NCI-H526 (cell line): ENCODE measurements at places on chromosomes 7 and 10.

DNA sequence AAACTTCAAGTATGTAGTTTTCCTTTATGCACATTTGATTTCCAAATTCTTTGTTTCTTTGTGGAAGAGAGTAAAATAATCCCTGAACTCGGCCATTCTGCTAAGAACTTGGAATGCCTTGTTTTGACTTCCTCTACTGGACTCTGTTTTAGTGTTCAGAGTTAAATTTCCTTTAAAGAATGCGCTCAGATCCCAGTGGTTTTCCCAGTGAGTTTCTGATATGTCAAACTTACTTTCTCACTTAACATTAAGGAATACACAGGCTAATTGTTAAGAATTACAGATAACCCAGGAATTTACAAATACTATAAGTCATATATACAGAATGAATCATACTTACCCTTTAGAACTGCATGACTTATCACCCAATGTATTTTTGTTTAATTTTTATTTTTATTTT lies 1067.6 kb upstream of the CELF2 start:
- no peak for DNase-seq

DNA sequence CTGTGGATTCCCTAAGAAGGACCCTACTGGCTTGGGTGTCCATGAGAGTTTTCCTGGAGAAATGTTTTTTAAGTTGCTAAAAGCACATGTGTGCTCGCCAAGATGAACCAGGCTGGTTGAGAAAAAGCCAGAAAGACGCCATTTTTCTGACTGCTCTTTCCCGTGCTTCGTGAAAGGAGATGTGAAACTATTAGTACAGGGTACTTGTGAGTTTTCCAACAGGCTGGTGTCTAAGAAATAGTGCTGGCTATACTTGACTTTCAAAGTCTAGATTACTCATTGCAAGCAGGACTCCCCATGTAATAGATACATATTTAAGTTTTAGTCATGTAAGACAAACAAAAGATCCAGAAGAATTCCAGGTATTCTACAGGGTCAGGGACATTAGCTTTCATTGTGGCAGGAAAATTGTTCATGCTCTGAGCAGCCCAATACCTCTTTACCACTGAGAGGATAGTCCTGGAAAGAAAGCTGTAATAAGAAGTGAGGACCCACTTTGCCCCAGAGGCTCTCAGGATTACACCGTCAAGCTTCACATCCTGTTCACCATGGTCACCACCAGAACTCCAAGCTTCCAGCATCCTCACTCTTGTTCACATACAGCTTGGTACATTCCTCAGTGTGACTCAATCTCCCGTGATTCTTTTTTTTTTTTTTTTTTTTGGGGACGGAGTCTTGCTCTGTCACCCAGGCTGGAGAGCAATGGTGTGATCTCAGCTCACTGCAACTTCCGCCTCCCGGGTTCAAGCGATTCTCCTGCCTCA lies 43.8 kb upstream of the ICA1 start:
- no peak for DNase-seq

DNA sequence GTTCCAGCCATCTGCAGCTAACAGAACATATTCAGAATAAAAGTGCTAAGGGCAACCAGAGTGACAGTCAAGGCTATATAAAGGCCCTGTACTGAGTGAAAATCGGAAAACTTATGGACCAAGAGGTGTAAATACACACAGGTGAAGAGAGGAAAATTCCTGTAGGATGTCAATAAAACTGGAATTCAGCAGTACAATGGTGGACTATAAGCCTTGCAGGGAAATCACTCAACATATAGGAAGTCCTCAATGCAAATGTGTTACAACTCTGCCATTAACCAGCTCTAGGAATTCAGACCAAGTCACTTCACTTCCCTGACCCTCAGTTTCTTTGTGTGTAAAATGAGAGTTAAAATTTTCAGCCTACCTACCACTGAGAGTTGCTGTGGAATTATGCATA lies 7.7 kb downstream of the USP6NL start:
- no peak for DNase-seq

DNA sequence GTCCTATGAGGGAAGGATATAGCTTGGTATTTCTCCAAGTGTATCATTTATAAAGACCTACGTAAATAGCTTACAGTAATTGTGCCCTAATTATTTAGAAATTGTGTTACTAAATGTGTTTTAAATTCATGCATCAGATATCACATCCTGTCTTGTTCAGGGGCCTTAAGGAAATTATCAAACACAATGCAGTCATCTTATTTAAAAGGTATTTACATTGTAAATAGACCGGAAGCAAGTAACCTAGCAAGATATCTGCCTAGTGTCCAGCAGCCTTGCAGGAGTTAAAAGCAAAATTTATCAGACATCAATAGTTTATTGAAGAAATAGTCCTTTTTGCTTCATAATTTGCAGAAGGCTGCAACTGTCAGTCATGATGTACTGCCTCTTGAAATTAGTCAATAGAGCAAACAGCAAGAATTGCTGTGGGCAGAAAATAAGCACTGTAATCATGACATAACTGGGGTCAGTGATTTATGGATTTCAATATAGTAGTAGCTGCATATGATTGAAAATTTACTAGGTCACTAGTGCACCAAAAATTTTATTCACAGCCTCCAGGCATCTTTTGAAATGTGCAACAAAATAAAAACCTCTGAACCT lies 23.1 kb downstream of the GLRX3 start:
- DNase-seq = no peak

DNA sequence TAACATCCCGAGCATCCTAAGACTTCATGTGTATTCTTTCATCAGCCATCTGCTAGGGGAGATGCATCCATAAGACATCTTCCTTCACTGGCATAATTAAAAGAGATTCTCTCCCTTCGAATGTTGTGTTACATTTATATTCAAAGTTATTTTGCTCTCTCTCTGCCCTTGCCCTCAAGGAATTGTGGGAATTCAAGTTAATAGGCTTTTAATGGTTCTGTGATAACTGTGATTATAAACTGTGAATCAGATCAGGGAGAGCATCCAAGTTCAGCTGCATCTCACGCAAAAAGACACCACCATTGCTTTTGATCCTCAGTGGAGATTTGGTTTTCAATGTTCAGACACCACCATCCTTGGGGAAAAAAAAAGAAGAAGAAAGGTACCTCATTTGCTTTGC lies 9.2 kb upstream of the TEX36 start:
- DNase-seq = no peak

GRCh38 chr10:110074758-110075671 lies 67.2 kb downstream of the ADD3 start:
- no peak for DNase-seq

- DNase-seq = no peak
These were observed 42.7 kb downstream of the ZNF438 start for GRCh38 chr10:30988831-30989435.

DNA sequence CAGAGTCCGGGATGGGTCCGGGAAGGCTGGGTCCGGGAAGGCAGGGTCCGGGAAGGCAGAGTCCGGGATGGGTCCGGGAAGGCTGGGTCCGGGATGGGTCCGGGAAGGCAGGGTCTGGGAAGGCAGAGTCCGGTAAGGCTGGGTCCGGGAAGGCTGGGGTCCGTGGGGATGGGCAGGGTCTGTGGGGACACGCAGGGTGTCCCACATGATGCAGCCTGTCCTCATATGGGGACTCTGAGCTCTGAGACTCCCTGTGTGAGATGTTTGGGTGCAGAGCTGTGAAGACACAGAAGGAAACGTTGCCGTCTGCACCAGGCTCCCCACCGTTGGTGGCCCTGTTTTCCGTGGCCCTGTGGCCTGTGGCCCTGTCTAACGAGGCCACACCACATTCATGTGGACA lies 45.7 kb upstream of the ADGRA1 start:
- DNase-seq = no peak

- no peak for DNase-seq
These were observed 138.9 kb upstream of the LYZL1 start for GRCh38 chr10:29150010-29150409.

- no peak for DNase-seq
These were observed 3.2 kb downstream of the SFMBT2 start for GRCh38 chr10:7407368-7408290.

- no peak for DNase-seq
These were observed 51.3 kb downstream of the USP6NL start for GRCh38 chr10:11560076-11560709.

DNA sequence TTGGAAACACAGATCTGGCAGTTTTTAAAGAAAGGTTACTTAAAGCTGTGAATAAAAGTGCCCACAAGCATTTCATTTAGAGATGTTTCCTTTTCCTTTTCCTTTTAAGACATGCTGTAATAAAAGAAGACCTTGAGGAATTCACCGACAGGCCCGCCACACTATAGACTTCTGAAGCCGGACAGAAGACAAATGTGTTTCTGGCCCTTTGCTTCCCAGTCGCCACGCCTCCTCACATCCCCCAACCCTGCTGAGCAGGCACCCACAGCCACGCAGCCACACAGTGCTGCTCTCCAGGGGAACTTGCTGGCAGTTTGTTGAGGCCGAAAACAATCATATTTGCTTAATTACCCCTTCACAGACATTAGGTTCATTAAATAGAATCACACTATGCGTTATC lies 83.4 kb downstream of the SLC25A13 start:
- DNase-seq = no peak

GRCh38 chr10:6201516-6201975 lies 1.2 kb upstream of the PFKFB3 start:
- DNase-seq = peak; percentile 49

- no peak for DNase-seq
These were observed 57.5 kb downstream of the KLHDC10 start for GRCh38 chr7:130127821-130128317.

GRCh38 chr7:72058579-72058978 lies 353.6 kb downstream of the CALN1 start:
- DNase-seq = no peak

GRCh38 chr10:73076360-73077183 lies 20.1 kb downstream of the P4HA1 start:
- no peak for DNase-seq

DNA sequence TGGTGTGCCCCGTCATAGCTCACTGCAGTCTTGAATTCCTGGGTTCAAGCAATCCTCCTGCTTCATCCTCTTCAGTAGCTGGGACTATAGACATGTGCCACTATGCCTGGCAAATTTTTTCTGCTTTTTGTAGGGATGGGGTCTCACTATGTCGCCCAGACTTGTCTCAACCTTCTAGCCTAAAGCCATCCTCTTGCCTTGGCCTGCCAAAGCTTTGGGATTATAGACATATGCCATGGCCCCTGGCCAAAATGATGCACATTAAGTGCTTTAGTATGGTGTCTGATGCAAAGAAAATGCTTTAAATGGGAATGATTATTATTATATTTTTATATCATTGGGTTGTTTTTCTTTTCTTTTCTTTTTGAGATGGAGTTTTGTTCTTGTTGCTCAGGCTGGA lies 33.2 kb upstream of the VCL start:
- DNase-seq = no peak

GRCh38 chr10:31479752-31480151 lies 160.7 kb downstream of the ZEB1 start:
- no peak for DNase-seq

DNA sequence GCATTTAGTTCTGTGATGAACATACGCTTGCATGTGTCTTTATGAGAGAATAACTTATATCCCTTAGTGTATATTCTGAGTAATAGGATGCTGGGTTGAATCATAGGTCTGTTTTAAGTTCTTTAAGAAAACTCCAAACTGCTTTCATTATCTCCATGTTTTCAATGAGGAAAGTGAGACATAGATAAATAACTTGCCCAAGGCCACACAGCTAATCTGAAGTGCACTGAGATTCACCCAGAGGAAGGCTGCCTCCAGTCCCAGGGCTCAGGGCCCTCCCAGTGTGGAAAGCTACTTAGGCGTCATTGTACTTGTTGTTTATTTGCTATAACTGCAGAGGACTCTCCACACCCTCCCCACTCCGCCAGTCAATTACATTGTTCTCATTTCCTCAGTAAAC lies 126.7 kb downstream of the INHBA start:
- no peak for DNase-seq

GRCh38 chr10:23695825-23696420 lies 257.0 kb downstream of the OTUD1 start:
- DNase-seq = no peak

- DNase-seq = no peak
These were observed 300.4 kb downstream of the AHR start for GRCh38 chr7:17598846-17599245.

DNA sequence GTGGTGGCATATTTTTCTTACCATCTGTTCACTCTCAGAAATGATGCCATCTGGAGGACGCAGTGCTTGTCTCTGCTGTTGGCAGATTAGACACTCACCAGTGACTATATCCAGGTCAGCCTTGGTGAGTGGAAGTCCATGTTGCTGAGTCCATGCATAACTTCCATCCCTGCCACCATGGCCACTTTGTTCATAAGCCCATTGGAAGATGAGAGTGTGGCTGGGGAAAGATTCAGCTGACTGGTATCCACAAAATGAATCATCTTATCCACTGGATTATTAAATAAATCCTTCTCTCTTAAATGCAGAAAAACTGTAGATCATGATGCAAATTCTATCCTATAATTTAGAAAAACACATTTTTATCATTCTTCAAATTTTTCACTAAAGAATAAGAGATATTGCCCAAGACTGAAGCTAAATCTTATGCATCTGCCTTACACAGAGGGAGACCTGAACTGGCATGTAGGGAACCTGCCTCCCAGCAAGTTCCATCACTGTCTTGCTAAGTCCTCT lies 726.9 kb downstream of the TNS3 start:
- DNase-seq = no peak

DNA sequence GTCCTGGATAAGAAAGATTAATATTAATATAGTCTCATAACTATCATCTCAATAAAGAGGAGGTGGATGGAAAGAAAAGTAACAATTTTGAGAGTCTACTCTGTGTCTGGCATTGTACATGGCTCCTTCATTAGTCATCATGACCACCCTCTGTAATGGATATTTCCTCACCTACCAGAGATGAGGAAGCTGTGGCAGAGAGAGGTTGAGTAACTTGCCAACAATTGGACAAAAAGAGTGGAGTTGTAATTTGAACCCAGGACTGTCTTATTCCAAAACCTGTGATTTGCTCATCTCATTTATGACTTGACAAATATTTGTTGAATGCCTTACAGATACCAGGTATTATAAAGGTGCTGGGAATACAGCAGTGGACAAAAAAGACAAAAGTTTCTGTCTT lies 2.1 kb upstream of the IDE start:
- DNase-seq = no peak

DNA sequence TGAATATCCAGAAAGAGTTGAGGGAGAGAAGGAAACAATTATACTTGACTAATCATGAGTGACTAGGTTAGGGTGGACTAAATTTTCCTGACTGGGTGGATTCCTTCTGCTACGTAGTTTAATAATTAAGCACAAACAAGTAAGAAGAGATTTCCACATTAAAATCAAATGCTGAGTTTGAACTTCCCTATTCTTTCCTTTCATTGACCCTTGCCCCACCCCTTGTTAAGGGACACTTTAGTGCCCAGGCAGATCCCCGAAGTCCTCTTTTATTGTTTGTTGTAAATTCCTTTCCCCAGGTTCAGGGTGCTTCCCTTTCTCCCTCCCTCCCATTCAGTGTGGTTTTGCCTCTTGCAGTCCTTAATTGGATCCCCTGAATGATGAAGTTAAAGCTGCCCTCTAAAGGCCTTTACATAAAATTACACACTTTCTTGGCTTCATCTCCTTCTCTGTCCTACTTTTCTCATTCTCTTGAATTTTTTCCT lies 8.8 kb upstream of the SPAM1 start:
- peak; percentile 18 for DNase-seq
